HT-29 (cell line): ENCODE measurements at places on chromosomes 4 and X. TPM values are rescaled to one million over a fixed set of nuclear protein-coding genes. Genes with fewer than 3 reads are reported as not detected.

The NOCT gene
- 20.4 and 26.0 TPM in 2 replicates for total RNA-seq

The ADGRL3 gene
- total RNA-seq = 0.03 TPM in 1 of 2 replicates, not detected in the other

The BMP3 gene
- total RNA-seq = not detected in 2 replicates

The SERPINA7 gene
- total RNA-seq = not detected in 2 replicates

The SLC10A3 gene
- total RNA-seq = 67.2 TPM in 2 replicates

The S100G gene
- not detected in 2 replicates for total RNA-seq

The RBM47 gene
- 263 and 276 TPM in 2 replicates for total RNA-seq

The MMRN1 gene
- total RNA-seq = 0.03 TPM in 1 of 2 replicates, not detected in the other

The TMEM47 gene
- not detected in 2 replicates for total RNA-seq

The DBET gene
- not detected in 2 replicates for total RNA-seq

The F8A2 gene
- total RNA-seq = not detected in 2 replicates

The MAMLD1 gene
- total RNA-seq = 0.08 and 0.15 TPM in 2 replicates

The CSAG1 gene
- total RNA-seq = 1.1 and 5.7 TPM in 2 replicates

The ITIH6 gene
- total RNA-seq = 0.20 TPM in 1 of 2 replicates, not detected in the other

The TSPAN7 gene
- not detected in 2 replicates for total RNA-seq

The TKTL2 gene
- total RNA-seq = not detected in 2 replicates

The PRKG2 gene
- total RNA-seq = 0.52 and 0.76 TPM in 2 replicates

The SOX3 gene
- not detected in 2 replicates for total RNA-seq

The SLC10A4 gene
- not detected in 2 replicates for total RNA-seq

The SCD5 gene
- 0.13 and 0.18 TPM in 2 replicates for total RNA-seq

The PPBP gene
- not detected in 2 replicates for total RNA-seq
